ENCODE measurements at places on chromosomes 7 and 10. TPM values are rescaled to one million over a fixed set of nuclear protein-coding genes. Genes with fewer than 3 reads are reported as not detected.

- no peak for DNase-seq
Measured at GRCh38 chr10:85593226-85593772, 773.3 kb downstream of the GRID1 start.

GRCh38 chr7:143221737-143222136 is at the start of gene TAS2R40:
Gene TAS2R40 (plus strand): TSS chr7:143222037. CDS start chr7:143222079, 42 bp downstream.
- DNase-seq = no peak

The STK31 gene
- total RNA-seq = 0.32 TPM

- DNase-seq = no peak
Measured at GRCh38 chr10:102429468-102429867, 2.9 kb downstream of the CUEDC2 start.

GRCh38 chr10:130326954-130327353 is 190.8 kb downstream of the GLRX3 start:
- DNase-seq = no peak

DNA sequence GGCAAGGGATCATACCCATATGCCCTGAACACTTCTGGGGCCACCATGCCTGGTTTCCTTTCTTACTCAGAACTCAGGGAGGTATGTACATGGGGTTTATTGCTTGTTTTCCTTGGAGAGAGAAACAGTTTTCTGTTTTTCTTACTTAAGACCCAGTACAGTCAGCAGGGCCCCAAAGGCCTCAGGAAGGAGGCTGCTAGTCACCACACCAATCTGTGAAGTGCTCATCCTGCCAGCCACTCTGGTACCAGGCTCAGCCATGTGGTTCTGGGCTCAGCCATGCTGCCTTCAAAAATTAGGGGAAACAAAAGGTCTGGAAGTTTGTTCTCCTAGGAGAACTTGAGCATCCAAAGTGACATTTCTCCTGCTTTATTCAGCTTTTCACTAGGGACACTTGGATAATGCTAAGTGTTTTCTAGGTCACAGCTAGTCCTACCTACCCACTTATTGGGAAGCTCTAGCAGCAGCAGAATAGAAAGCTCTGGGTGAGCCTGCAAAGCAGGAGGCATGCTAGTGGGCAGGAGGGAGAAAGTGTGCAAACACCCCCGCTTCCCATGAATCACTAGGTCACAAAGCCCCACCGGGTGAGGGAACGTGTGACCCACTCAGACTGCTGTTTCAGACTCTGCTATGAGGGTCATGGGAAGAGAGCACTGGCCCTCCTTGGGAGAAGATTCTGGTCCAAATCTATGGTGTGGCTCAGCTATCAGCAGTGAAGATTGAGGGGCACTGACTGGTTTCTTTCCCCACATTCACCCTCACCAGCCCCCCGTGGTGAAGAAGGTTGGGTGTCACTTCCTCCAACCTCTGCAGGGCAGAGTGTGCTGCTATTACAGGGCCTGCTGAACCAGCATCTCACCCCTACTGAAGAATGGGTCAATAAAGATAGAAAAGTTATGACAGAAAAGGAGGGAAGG is 23.9 kb downstream of the NUDCD3 start:
- DNase-seq = no peak

DNA sequence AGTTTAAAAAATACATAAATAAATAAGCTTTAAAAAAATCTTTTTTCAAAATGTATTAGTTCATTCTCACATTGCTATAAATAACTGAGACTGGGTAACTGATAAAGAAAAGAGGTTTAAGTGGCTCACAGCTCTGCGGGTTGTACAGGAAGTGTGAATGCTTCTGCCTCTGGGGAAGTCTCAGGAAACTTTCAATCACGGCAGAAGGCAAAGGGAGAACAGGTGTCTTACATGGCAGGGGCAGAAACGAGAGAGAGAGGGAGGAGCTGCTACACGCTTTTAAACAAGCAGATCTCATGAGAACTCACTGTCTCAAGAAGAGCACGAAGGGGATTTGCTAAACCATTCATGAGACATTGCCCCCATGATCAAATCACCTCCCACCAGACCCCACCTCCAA is 114.6 kb downstream of the DNAJC1 start:
- DNase-seq = no peak

GRCh38 chr10:7397049-7398035 is 13.5 kb downstream of the SFMBT2 start:
- DNase-seq = no peak

GRCh38 chr7:159017741-159018140 is 126.9 kb downstream of the VIPR2 start:
- DNase-seq = no peak

GRCh38 chr10:91601212-91601611 is 31.7 kb downstream of the PPP1R3C start:
- DNase-seq = no peak

The IQUB gene
- total RNA-seq = 0.96 TPM

- DNase-seq = peak; percentile 67
Measured at GRCh38 chr7:8418629-8419245, 14.7 kb upstream of the NXPH1 start.

- no peak for DNase-seq
Measured at GRCh38 chr10:8349610-8350249, 295.2 kb downstream of the GATA3 start.

The FFAR4 gene
- not detected for total RNA-seq

DNA sequence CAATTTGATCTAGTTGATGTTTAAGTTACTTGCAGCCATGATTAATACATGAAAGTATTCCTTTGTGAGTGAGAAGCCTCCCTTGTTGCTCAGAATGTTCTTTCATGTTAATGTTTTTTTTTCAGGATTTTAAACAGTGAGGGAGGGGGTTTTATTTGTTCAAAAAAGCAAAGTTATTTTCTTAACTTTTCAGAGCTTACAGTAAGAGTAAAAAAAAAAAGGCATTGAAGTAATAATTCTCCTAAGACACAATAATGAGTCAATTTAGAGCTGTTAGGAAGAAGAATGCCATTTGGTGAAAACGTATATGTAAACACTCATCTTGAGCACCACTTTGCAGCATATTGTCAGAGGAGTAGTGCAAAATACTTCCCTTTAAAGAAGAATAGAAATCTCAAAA is 105.8 kb downstream of the SEMA3A start:
- DNase-seq = no peak

GRCh38 chr7:25885057-25885576 is 266.9 kb upstream of the NFE2L3 start:
- DNase-seq = no peak

GRCh38 chr10:5509691-5510090 is 10.3 kb upstream of the CALML5 start:
- DNase-seq = no peak

DNA sequence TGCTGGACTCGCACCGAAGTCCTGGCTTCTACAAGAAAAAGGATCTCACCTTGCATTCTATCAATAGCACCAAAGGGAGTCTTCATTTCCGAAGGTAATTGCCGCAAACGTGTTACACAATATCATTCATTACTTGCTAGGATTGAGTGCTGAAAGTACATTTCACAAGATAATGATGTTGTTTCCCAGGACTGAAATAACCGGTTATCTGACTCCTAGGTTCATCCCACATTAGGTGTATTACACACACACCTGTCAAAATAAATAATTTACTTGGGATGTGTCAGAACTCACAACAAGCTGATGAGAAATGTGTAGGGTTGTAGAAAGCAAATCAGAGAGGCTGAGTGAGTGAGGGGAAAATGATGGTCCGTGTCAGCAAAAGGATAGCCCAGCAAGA is 219.4 kb upstream of the RHOBTB1 start:
- DNase-seq = no peak

- DNase-seq = no peak
Measured at GRCh38 chr7:92460109-92460508, 12.8 kb downstream of the GATAD1 start.

The CH25H gene
- 0.56 TPM for total RNA-seq

DNA sequence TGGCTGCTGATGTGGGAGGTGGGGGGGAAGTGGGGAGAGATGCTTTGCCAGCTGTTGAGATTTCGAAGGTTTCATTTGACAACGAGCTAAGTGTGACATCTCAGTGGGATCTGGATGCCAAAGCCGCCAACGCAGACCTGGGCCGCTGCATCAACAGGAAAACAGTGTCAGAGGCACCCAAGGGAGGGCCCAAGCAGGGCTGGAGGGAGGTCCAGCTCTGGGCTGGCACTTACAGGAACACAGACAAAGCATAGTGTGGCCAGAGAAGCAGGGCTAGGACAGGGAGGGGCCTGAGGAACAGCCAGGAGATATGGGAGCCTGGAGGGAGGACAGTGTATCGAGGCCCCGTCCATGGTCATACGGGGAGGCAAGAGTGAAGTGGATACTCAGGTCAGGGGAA is 73.1 kb downstream of the GTF2IRD1 start:
- DNase-seq = no peak

DNA sequence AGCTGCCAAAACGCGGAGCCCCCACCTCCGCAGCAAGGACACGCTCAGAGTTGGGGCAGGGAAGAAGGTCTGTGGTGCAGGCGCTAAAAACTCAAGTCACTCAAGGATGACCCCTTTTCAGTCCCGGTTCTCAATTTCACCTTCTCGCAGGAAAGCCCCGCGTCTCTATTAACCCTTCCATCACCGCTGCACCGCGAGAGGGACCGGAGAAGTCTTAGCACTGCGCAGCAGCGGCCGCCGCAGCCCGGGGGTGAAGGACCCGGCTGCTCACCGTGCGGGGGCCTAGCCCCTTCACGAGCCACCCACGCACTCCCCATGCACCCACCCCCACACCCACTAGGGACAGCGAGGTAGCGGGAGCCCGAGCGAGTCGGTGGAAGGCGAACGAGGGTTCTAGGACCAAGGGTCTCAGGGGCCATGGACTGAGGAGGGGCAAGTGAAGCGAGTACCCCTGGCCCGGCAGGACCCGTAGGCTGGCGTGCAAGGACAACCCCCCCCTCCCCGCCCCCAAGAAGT is 162.9 kb downstream of the SH3PXD2A start:
- peak; percentile 71 for DNase-seq

DNA sequence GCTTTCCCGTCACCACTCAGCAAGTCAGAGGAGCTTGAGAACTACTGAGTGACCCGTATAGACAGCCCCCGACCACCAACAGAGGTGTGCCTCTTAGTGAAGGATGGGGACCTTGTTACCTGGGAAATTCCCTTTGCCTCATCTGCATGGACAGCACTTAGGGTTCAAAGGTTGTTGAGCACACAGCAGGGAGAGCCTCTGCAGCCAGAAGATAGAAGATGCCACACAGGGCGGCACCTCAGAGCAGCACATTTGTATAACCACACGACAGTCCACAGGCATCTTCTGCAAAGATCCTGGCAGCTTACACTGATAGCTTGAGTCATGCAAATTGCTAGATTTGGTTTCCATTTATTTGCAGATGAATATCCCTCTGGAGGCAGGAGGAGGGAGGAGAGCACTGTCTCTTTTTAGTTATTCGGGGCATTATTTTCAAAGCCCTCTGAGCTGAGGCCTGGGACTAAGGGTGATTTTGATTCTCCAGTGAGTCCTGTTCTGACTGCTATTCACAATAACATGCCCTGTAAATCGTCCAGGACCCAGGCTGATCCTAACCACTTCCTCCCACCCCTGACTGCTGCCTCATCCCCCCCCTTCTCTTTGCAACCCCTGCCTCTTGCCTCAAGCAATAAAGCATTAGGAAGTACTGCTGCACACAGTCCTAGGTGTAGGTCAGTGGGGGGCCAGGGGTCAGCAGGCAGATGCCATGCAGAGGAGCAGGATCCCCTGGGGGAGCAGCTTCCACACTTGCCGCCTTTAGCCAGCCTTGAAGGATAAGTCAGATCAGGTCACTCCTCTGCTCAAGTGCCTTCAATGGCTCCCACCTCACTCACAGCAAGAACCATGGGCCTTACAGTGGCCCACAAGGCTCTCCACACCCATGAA is 24.6 kb upstream of the INMT start:
- DNase-seq = no peak

- no peak for DNase-seq
Measured at GRCh38 chr10:74262856-74263255, 111.8 kb downstream of the ADK start.

GRCh38 chr7:28607855-28608193 is 195.5 kb downstream of the CREB5 start:
- no peak for DNase-seq

DNA sequence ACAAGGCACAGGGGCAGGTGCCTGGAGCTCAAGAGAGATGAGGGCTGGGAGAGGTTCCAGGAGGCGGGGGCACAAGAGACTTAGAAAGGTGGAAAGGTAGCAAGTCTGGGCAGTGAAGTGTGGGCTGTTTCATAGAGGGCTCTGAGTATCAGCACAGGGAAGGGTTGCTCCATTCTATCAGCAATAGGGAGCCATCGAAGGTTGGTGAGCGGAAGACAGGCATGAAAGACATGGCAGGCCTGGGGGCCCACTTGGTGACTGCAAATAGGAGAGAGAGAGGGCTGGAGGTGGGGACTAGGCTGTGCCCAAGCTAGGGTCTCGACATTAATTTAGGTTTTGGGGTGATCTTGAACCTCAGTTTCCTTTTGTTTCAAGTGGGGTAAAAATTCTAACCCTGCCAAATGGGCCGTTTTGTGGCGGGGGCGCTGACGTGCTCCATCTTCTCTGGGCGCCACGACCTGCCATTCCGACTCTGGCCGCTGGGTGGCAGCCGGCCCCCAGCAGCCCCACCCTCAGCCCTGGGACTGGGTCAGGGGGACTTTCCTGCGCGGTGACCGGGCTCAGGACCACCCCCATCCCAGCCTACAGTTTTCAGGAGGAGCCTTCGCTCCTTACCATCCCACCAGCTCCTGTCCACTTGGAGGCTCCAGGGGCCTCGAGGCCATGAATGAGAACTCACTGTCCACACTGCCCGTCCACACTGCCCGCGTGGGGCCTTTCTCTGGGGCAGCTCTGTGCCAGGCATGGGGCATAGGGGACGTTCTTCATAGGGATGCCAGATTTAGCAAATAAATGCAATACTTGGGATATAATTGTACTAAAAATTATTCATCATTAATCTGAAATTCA is 37.2 kb upstream of the PCBD1 start:
- DNase-seq = peak; percentile 17

DNA sequence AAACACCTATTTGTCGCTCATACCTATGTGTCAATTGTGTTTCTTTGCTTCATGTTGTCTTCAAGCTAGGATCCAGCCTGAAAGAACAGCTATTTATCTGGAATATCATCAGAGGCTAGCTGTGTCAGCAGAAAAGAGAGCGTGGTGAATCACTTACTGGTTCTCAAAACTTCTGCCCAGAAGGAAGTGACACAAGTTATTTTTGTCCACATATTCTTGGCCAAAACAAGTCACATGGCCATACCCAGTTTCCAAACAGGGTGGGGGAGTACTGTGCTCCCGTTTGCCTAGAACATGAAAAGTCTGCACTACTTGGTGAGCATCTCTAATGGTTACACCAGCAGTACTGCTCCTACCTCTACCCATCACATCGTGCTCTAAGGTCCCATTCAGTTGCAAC is 160.9 kb upstream of the CSTF2T start:
- no peak for DNase-seq

DNA sequence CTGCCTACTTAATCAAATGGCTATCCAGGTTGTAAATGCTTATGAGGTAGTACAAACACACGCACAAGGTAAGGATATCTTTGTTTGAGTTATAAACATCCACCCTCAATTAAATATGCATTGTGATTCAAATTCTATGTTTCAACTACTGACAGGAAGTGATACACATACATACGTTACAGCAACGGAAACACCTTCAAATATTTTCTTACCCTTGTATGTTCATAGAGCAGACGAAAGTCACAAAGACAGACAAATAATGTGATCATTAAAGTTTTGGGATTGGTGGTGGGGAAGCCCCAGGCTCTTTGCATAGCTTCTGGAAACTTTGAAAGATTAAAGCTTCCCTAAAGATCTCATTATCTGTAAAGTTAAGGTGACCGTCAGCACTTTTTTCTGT is 521.0 kb downstream of the PARD3 start:
- no peak for DNase-seq

Measured in H1 (cell line).